Endothelial cell of umbilical vein (primary cell): ENCODE measurements at places on chromosomes 13 and 19. TPM values are rescaled to one million over a fixed set of nuclear protein-coding genes. Genes with fewer than 3 reads are reported as not detected.

Gene TJP3
- total RNA-seq, result not detected in 2 replicates

Gene C1QTNF9B
- total RNA-seq, result not detected in 2 replicates

Gene PTBP1
- total RNA-seq, result 607 and 623 TPM in 2 replicates

Gene ZNF112
- 4.6 and 7.5 TPM in 2 replicates for total RNA-seq

Gene ZNF581
- total RNA-seq, result 27.8 and 31.4 TPM in 2 replicates

Gene PRTN3
- total RNA-seq, result not detected in 2 replicates

- no peaks in the 10 kb centered on the region for H3K4me1 ChIP-seq
- no peaks in the 10 kb centered on the region for H3K36me3 ChIP-seq
- H3K4me3 ChIP-seq, result no peak overlapping the region
- DNase-seq, result peak; percentile 86
- no peak overlapping the region for H3K27ac ChIP-seq
Measured at GRCh38 chr19:7340959-7341837, 7.5 kb upstream of the ARHGEF18 start.

DNA sequence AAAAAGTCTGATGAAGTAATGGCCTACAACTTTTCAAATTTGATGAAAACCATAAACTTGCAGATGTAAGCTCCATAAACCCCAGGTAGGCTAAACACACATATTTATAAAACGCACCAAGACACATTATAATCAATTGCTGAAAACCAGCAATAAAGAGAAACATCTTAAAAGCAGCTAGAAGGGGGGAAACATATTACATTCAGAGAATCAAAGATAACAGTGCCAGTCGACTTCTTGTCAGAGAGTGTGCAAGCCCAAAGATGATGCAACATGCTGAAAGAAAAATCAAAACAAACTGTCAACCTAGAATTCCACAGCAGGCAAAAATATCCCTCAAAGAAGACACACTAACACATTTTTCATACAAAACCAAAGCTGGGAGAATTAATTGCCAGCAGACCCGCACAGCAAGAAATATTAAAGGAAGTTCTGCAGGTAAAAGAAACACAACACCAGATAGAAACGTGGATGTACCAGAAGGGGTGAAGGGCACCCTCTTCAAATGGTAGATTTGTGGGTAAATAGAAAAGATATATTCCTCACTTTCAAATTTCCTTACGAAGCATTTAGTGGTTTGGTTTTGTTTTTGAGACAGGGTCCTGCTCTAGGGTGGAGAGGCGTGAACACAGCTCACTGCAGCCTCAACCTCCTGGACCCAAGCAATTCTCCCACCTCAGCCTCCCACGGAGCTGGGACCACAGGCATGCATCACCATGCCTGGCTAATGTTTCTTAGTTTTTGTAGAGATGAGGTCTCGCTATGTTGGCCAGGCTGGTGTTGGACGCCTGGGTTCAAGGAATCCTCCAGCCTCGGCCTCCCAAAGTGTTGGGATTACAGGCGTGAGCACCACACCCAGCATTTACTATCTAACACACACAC, 16.5 kb upstream of the ATP1A3 start:
- no peaks in the 10 kb centered on the region for H3K4me1 ChIP-seq
- H3K27me3 ChIP-seq, result no peaks in the 10 kb centered on the region
- no peaks in the 10 kb centered on the region for H3K36me3 ChIP-seq
- no peak for DNase-seq
- no peak overlapping the region for H3K4me3 ChIP-seq

- no peaks in the 10 kb centered on the region for H3K27me3 ChIP-seq
- no peak for DNase-seq
- H3K36me3 ChIP-seq, result peaks cover 2% of the 10 kb centered on the region
- peaks cover 15% of the 10 kb centered on the region for H3K4me1 ChIP-seq
- H3K4me3 ChIP-seq, result no peak overlapping the region
- no peak overlapping the region for H3K27ac ChIP-seq
Measured at GRCh38 chr19:39347332-39348164, 5.3 kb downstream of the SAMD4B start.

- no peaks in the 10 kb centered on the region for H3K36me3 ChIP-seq
- peak overlapping the region; percentile 91 for H3K27ac ChIP-seq
- H3K4me1 ChIP-seq, result peaks cover 24% of the 10 kb centered on the region
- H3K27me3 ChIP-seq, result no peaks in the 10 kb centered on the region
- DNase-seq, result peak; percentile 58
Measured at GRCh38 chr13:49791315-49791710, 1.2 kb downstream of the KPNA3 start.

GRCh38 chr13:45615501-45616101, at the start of gene ERICH6B:
TSS of gene ERICH6B (minus strand) at chr13:45615739. CDS start at chr13:45597005, 18,734 bp downstream.
- no peaks in the 10 kb centered on the region for H3K4me1 ChIP-seq
- DNase-seq, result no peak
- H3K27me3 ChIP-seq, result peaks cover 14% of the 10 kb centered on the region
- H3K27ac ChIP-seq, result no peak within 1 kb of the TSS

- H3K27ac ChIP-seq, result no peak overlapping the region
- H3K4me1 ChIP-seq, result peaks cover 22% of the 10 kb centered on the region
- H3K27me3 ChIP-seq, result no peaks in the 10 kb centered on the region
- DNase-seq, result no peak
- H3K4me3 ChIP-seq, result no peak overlapping the region
Measured at GRCh38 chr13:49063011-49063410, 87.3 kb downstream of the FNDC3A start.

DNA sequence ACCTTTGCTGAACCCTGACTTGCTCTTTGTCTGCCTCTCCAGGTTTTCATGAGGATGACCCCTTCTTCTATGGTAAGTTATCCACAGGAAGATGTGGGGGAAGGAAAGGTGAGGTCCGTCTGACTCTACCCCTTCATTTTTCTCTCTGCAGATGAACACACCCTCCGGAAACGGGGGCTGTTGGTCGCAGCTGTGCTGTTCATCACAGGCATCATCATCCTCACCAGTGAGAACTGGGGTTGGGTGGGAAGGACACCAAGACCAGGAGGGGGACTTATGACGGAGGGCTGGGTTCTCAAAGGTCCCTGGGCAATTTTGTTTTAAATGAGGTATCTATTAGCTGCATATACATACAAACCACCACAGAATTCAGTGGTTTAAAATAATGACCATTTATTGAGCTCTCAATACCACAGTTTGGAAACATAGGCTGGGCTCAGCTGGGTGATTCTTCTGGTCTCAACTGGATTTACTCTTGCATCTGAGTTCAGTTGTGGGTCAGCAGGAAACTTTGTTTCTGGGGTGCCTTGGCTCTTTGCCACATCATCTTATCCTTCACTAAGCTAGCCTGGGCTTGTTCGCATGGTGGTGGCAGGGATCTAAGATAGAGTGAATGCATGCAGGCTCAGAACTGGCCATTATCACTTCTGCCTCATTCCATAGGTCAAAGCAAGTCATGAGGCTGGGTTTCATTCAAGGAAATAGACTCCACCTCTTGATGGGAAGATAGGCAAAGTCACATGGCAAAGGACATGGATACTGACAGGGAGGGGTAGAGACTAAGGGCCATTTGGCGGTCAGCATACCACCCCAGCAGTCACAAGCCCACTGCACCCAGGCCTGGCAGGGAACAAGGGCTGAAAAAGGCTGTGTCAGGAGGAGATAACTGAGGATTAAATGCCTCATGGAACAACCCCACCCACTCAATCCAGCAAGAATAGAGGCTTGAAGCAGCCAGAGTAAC, 11.8 kb downstream of the FXYD5 start:
- no peaks in the 10 kb centered on the region for H3K27me3 ChIP-seq
- H3K4me3 ChIP-seq, result no peak overlapping the region
- no peaks in the 10 kb centered on the region for H3K4me1 ChIP-seq
- no peak overlapping the region for H3K27ac ChIP-seq
- H3K36me3 ChIP-seq, result peaks cover 30% of the 10 kb centered on the region
- no peak for DNase-seq

GRCh38 chr13:38980750-38981078, 9.9 kb downstream of the STOML3 start:
- no peak overlapping the region for H3K27ac ChIP-seq
- no peaks in the 10 kb centered on the region for H3K36me3 ChIP-seq
- no peaks in the 10 kb centered on the region for H3K4me1 ChIP-seq
- H3K4me3 ChIP-seq, result no peak overlapping the region

DNA sequence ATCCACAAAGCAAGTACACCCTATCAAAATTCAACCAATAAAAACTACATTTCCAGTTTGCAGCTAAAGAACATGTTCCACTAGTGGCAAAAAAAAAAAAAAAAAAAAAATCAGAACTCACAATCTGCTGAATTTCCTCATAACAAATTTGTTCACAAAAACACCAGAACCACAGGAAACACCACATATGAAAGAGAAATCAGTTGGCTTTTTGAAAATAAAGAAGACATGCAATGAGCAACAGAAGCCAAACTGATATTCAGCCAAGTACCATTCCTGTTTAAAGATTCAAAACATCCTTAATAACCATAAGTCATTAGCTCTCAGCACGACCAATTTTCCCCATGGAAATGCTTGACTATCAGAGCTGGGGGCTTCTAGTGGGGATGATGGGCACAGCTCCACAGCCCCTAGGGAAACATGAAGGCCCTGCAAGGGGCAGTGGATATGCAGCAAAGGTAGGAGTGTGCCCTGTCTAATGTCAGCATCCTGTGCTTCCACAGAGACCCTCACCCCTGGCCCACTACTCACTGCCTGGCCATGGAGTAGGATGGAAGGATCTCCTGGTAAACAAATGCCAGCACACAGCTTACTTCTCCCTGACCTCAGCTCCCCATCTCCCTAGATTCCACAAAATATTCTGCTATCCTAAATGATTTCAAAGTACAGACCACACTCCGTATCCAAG, 74.0 kb upstream of the DOCK9 start:
- no peaks in the 10 kb centered on the region for H3K36me3 ChIP-seq
- no peak overlapping the region for H3K4me3 ChIP-seq
- H3K4me1 ChIP-seq, result peaks cover 9% of the 10 kb centered on the region
- no peak for DNase-seq

DNA sequence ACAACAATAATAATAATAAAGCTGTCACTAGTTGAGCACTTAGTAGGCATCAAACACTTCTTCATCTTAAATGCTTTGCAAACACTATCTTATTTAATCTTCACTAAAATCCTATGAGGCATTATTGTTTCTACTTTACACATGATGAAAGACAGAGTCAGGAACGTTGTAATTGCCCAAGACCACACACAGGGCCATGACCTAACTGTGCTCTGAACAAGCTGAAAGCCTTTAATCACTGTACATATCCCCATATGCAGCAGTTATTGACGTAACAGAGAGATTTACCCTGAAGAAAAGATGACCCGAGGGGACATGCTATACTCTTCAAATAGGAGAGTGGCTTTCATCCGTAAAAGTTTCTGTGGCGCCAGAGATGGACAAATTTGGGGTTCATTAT, 53.0 kb downstream of the SACS start:
- no peak overlapping the region for H3K27ac ChIP-seq
- H3K4me3 ChIP-seq, result no peak overlapping the region
- no peak for DNase-seq
- H3K27me3 ChIP-seq, result no peaks in the 10 kb centered on the region
- H3K36me3 ChIP-seq, result no peaks in the 10 kb centered on the region

DNA sequence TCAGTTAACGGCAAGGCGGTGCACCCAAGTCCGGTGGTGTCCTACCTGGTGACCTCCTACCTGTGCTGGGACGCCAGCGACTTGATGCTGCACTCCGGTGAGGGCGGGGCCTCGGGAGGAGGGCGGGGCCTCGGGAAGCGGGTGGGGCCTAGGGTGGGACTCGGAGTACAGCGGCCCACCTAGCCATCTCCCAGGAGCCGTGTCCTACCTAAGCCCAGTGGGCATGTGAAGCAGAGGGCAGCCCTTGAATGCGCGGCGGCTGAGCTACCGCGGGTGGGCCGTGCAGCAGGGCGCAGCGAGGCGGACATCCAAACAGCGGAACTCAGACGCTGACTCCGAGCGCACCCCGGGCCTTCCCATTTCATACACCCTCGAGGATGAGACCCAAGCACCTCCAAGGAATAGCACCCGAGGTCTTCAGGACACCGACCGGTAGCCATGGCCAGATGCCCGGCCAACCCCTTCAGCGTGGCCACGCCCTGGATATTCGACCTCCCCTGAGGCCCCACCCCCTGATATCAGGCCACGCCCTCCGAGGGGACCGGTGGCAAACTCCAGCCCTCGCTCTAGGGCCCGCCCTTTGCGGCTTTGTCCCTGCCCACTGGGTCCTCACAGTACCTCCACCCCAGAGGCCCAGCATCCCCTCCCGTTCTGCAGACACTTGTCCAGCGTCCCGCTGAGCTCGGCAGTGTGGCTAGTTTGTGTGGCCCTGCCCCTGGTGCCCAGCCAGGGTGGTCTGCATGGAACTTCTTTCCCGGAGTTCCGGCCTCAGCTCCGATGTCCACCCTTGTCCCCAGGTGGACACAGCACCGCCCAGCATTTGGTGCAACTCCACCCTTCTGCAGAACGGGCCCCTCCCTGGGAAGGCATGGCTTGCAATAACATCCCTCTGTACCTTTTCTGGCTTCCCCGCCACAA, 5.4 kb downstream of the KLK1 start:
- no peaks in the 10 kb centered on the region for H3K4me1 ChIP-seq
- peaks cover 28% of the 10 kb centered on the region for H3K27me3 ChIP-seq
- H3K27ac ChIP-seq, result no peak overlapping the region
- H3K36me3 ChIP-seq, result no peaks in the 10 kb centered on the region
- peak; percentile 29 for DNase-seq

DNA sequence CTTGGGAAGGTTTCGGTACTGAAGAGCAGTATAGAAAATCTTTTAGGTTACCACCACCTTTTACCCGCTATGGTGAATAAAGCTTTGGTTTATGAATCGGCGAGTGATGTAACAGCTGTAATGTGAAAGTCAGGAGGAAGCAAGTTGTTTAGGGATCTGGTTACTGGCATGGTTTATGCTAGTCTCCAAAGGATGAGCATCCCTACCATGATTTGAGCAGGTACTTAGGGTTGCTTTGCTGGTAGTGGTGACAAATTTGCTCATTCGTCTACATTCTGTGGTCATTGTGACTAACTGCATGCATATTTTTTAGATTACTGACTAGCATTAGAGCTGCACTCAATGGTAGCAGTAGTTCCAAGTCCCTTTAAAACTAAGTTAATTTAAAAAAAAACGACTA, 104.1 kb downstream of the FRY start:
- no peak overlapping the region for H3K27ac ChIP-seq
- H3K27me3 ChIP-seq, result no peaks in the 10 kb centered on the region
- no peak for DNase-seq
- no peaks in the 10 kb centered on the region for H3K4me1 ChIP-seq

DNA sequence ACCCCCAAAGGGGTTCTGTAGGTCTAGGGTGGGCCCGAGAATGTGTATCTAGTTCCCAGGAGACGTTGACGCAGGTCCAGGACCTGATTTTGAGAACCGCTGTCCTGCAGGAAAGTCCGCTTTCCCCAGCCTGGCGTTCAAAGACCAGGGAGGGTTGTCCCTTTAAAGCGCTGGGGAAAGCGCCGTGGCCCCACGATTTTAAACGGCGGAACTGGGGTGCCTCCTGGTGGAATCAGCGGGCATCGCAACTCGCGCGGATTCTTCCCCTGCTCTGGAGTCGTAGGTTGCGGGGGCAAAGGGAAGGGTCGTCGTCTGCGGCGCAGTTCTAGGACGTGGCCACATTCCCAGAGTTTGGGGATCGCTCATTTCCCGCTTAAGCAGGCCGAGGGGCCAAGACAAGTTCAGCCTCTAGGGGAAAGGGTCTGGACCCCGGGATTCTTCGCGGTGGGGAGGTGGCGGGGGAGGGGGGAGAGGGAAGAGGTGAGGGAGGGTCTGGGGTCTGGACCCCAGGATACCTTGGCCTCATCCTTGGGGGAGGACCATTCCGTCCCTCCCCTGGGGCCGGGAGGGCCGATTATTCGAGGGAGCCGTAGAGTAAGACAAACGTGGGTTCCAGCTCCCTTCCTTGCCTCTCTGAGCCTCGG, 7.7 kb downstream of the PNMA8B start:
- no peaks in the 10 kb centered on the region for H3K36me3 ChIP-seq
- H3K27ac ChIP-seq, result no peak overlapping the region
- H3K4me1 ChIP-seq, result peaks cover 6% of the 10 kb centered on the region
- H3K4me3 ChIP-seq, result no peak overlapping the region
- peaks cover 49% of the 10 kb centered on the region for H3K27me3 ChIP-seq
- peak; percentile 58 for DNase-seq

GRCh38 chr19:43723588-43723987, 7.7 kb downstream of the IRGC start:
- no peaks in the 10 kb centered on the region for H3K36me3 ChIP-seq
- no peak overlapping the region for H3K27ac ChIP-seq
- H3K27me3 ChIP-seq, result no peaks in the 10 kb centered on the region
